ENCODE measurements at places on chromosomes 2 and 18.

DNA sequence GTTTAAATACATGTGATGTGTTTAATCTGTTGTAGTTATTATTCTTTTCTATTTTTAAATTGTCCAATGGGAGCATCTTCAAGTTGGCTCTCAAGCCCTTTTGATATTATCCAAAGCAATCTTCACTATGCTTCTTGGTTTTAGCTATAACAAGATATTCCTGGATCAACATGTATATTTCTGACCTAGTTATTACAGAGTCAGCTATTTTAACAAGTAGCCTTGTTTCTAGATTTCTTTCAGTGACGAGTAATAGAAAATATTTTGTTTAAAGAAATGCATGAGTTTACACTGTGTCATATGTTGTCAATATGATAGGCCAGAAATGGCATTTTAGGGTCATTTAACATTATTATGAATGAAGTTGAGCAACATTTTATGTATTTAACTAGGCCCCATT is 421.8 kb upstream of the MAP2 start:
- DNase-seq = no peak

DNA sequence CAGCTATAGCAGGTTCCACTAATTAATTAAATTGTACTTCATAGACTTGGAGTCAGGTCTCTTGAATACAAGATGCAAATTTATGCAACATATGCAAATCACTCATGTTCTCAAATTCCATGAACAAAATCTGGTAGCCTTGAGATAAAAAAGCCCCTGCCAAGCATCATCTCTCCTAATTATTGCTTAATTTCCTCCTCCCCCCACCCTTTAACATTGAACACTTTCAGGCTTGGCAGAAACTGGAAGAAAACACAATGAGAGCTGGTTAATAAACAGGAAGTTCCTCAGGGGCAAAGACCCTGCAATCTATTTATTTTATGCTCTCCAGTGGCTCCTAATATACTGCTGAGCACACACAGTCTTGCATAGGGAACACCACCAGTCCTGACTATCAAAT is 35.6 kb upstream of the ACVR1 start:
- no peak for DNase-seq

DNA sequence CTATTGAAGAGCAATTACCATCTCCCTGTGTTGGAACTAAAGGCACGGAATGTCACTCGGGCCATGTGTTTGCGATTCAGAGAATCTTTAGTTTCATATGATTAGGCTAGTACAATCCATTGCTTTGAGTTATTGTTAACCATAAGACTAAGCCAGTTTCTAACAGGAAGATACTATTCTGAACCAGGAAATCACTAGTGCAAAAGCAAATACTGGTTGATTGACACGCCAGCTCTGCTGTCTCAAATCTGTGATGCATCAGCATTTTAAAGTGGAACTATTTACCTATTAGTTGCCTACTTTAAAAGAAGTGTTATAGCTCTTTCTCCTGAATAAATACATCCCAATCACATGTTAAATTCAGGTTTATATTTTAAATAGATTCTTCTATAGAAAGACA is 61.9 kb downstream of the AFTPH start:
- no peak for DNase-seq

DNA sequence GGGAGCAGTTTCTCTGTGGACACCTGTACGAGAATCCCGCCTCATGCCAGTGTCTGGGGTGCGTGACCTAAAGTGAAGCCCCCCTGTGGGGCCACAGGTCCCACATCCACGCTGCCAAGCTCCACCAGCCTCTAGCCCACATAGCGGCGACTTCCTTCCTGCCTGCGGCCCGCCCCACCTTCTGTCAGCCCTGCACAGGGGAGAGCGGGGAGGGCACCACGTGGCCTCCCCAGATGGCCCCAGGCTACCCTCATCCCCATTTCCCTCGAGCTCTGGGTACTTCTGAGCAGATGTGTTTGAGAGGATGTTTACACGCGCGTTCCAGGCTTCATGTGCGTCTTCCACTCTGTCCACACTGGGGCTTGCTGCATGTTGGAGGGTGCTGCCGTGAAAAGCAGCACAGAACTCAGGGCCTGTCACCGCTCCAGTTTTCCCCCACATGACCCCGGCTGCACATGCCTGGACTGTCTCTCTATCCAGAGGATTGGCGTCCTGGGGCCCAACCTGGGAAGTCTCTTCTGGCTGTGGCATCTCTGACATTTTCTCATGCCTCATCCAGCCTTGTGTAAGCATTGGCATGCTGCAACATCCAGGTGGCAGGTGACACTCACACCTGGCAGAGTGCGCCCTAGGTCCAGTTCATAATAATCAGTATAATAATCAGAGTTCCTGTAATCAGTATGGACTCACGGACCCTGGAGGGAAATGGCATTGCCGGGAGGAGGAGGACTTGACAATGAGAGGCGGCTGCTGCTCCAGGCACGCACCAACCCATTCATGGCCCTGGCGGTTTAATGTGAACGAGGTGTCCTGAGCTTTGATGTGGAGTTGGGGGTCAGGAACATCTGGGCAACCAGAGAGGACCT is 146.3 kb upstream of the TWIST2 start:
- no peak for DNase-seq

DNA sequence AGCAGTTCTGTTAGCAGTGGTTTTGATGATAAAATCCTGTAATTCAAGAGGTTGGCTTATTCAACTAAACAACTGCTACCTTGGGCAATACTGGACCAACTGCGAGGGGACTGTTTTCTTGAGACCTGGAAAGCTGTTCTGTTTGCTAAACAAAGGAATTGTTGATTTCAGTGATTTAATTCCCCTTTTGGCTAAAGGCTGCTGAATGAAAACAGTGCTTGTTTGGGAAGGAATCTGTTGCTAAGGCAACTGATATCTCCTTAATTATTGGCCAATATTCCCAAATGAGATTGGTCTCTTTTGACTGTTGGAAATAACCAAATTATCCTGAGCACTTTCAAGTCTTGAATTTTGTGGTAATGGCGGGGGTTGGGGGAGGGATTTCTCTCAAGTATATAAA is 136.8 kb downstream of the CAMKMT start:
- no peak for DNase-seq

GRCh38 chr18:48941672-48942071 is 9.1 kb downstream of the SMAD7 start:
- DNase-seq = no peak

DNA sequence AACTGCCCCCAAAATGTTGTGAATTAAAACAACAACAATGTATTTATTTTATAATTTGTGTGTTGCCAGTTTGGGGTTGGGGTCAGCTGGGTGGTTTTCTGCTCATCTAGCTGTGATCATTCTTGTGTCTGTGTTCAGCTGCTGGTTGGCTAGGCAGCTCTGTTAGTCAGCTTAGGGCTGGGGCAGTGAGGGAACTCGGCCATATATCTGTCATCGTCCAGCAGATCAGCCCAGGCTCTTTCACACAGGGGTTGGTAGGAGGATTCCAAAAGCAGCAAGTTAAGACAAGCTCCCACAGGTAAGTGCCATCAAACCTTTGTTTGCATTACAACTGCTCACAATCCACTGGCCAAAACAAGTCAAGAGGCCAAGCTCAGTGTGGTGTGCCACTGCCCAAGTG is 121.5 kb downstream of the LPIN1 start:
- no peak for DNase-seq

- peak; percentile 75 for DNase-seq
Observed at GRCh38 chr2:239264492-239264837, 136.4 kb downstream of the HDAC4 start.

DNA sequence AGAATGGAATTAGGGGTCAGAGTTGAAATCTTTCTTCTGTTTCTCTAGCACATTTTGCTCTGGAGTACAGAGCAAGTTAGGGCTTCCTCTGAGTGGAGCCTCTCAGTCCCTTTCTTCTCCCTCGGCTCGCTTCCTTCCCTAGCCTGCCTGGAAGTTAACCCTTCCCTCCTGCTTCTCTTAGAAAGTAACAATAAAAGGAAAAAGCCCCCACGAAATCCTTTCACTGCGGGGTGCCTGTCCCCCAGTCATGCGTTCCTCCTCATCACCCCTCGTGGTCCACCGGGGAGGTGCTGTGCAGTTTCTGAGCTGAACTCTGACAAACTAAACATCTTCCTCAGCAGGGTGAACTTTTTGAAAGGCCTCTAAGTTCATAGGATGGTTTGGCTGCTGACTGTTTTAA is 2.0 kb downstream of the IGFBP2 start:
- no peak for DNase-seq

GRCh38 chr18:10241579-10241978 is 212.9 kb upstream of the APCDD1 start:
- DNase-seq = peak; percentile 40

DNA sequence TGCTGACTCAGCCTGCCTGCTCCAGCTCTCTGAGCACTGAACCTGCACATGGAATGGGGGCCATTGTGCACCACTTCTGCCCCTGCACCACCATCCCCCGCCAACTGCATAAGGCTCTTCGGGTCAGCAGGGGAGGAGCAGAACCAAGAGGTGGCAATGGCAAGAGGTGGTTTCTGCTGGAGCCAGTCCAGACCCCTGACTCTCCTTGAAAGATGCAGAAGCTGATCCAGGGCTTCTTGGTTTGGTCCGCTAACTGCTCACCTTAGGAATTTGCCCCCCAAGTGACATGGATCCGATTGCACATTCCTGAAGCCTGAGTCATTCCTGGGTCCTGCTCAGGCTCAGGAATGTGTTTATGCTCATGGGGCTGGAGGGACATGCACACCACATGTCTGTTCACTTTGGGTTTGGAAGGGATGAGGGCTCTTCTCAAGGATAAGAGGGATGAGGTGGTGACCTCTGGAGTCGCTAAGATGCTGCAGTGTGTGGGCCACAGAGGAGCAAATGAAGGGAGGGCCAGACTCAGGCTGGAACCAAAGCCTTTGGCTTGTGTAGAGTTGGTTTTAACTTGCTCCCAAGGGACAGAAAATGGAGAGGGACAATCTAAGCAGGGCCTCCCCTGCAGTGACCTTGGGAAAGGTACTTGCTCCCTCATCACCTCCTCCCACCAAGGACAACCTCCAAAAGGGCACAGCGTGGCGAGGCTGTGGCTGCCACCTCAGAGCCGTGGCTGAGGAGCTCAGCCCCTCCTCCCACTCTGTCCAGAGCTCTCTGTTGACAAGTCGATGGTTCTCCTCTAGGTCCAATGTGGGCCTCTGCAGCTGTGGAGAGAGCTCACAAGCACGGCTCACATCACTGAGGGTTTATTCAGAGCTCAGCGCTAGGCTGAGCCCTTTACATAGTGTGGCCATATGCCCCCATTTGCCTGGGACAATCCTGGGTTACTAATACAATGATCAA is 66.2 kb downstream of the HS1BP3 start:
- peak; percentile 98 for DNase-seq

GRCh38 chr2:12045864-12046291 is 299.4 kb downstream of the LPIN1 start:
- DNase-seq = no peak

DNA sequence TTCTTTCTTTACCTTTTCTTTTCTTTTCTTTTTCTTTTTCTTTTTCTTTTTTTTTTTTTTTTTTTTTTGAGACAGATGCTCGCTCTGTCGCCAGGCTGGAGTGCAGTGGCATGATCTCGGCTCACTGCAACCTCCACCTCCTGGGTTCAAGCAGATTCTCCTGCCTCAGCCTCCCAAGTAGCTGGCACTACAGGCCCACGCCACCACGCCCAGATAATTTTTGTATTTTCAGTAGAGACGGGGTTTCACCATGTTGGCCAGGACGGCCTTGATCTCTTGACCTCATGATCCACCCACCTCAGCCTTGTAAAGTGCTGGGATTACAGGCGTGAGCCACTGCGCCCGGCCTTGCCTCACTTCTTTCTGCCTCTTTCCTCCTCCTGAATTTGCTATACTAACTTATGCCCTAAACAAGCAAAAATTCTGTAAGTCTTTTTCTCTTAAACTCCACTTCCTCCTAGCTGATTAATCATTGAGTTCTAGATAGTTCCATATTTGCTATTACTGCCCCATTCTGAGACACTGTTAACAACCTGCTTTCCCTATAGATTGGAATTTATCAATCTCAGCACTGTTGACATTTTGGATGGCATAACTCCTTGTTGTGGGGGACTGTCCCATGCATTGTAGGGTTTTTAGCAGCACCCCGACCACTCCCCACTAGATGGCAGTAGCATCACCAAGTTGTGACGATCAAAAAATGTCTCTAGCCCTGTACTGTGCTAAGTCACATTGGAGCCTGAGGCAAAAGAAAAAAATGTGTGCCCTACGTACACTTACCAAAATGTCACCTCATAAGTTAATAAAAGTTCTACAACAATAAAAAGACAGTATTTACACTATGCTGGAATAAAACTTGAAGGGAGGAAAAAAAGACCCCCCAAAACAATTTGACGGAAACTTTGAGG is 16.4 kb upstream of the THADA start:
- DNase-seq = peak; percentile 76

- no peak for DNase-seq
Observed at GRCh38 chr18:48124857-48125626, 194.6 kb upstream of the SMAD2 start.

DNA sequence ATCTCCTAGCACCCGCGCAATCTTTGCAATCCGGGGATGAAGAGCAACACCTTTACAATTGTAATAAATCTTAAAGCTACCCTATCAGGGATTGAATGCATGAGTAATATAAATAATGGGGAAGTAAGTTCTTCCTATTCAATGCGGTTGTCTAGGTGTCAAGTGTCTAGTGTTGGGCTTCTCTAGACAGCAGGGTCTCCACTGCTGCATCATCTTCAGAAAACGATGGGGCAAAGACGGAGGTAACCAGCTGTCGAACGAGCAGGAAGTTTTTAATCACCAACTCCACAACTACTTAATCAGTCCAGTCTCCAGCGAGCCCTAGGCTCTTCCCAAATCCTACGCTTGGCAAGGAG is 573 bp downstream of the STAM2 start:
- DNase-seq = no peak

- DNase-seq = no peak
Observed at GRCh38 chr2:7034303-7034702, 117.1 kb downstream of the RNF144A start.

DNA sequence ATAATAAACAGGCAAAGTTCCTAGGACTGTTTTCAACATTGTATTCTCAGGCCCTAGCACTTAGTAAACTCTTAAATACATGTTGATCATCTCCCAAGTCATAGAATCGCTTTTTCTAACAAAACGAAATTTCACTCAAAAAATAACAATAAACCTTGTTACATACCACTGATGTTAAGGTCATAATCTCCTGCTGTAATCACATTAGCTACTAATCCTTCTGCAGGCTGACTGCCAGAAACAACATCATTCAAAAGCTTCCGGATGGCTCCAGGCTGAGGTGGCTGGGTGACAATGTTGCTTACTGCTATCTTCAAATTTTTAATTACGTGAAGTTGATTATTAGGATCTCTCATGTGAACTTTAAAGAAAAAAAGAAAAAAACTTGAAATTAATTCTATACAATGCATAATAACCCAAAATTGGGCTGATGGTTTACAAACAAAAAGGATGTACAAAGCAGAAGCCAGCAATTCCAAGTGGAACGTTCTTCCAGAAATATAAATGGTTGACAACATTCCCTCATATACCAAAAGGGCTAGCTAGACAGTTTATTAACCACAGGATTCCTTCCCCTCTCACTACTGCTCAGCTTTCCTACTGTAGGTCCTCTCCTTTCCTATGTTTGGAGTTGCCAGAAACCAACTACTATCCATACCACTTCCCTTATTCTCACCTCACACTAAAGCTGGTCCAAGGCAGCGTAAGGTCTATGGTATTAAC is 11.6 kb downstream of the TRAPPC8 start:
- DNase-seq = peak; percentile 1

- peak; percentile 29 for DNase-seq
Observed at GRCh38 chr18:53489266-53489665, 735.2 kb downstream of the MBD2 start.

GRCh38 chr2:181602017-181602416 is 54.9 kb downstream of the CERKL start:
- no peak for DNase-seq

Data from fibroblast of skin of scalp (primary cell).